ENCODE measurements at places on chromosomes 6 and 20.

DNA sequence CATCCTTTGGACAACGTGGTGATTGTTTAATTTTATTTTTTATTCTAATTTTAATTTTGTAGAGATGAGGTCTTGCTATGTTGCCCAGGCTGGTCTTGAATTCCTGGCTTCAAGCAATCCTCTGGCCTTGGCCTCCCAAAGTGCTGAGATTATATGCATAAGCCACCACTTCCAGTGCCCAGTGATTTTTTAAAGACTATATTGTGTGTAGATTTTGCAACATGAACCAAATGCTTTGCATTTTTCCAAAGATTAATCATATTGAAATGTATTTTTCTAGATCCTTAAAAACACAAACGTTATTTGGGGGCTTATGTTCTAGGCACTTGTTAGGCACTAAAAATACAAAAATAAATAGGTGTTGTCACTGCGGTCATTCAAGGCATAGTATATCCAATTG is 117.6 kb upstream of the CCN2 start:
- no peak for DNase-seq

DNA sequence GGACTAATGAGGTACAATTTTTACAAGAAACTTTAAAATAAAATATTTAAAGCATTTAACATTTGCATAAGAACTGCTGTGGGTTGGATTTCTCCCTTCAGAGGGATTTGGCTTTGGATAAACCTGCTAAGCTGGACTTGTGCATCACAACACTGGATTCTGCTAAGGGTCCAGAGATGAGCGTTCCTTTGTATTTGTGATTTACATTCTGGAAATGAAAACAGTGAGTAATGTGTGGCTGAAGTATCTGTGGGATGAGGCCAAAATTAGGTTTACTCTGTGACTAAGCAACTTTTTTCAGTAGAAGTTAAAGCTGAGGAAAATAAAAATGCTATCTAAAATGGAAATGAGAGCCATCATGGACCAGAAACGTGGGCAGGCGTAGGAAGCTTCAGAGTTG is 494.3 kb downstream of the EPM2A start:
- DNase-seq: no peak

DNA sequence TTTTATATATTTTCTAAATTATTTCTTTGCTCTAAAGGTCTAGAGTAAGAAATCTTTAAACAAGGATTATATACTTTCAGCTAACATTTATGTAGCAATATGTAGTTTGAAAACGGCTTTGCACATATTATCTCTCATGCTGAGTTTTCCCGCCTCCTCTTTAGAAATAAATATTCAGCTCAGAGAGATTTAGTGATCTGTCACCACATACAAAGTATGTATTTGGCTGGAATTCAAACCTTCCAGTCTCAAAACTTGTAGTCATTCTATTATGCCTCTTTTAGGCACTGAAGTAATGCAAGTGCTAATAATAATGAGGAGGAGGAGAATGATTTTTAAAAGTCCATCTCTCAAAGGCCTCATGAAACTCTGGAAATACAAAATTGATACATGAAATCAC is 525.0 kb downstream of the GRIK2 start:
- no peak for DNase-seq

DNA sequence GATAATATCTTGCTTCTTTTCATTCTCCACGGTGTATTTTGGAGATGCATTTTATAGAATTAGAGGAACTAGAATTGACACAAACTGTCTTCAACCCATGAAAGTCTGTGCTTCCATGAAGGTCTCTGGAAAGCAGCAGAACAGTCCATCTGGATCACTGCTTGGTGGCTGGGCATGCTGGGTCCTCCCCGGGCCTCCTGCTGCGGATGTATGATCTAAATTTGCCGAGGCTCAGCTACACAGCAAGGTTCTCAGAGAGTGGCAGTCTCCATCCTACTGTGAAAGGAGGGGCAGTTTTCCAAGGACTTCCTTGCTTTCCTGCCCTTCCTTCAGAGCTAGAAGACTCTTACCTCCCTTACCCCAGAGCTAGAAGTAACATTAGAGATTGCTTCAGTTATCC is 15.1 kb downstream of the PKIG start:
- no peak for DNase-seq

- DNase-seq: no peak
Measured at GRCh38 chr6:154143753-154144152, 104.7 kb downstream of the OPRM1 start.

- DNase-seq: no peak
Measured at GRCh38 chr20:8663424-8663823, 405.5 kb upstream of the PLCB4 start.

DNA sequence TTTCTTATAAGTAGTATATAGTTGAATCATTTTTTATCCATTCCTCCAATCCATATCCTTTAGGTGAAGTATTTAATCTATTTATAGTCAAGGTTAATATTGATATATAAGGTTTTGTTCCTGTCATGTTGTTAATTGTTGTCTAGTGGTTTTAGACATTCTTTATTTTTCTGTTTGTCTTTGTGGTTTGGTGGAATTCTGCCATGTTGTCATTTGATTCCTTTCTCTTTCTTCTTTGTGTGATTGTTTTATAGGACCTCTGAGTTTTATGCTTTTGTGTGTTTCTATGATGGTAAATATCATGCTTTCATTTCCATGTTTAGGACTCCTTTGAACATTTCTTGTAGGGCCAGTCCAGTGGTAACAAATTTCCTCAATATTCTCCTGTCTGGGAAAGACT is 450.3 kb upstream of the BTBD3 start:
- DNase-seq: no peak

GRCh38 chr6:154733626-154734382 is 588 bp downstream of the SCAF8 start:
- DNase-seq: peak; percentile 96

DNA sequence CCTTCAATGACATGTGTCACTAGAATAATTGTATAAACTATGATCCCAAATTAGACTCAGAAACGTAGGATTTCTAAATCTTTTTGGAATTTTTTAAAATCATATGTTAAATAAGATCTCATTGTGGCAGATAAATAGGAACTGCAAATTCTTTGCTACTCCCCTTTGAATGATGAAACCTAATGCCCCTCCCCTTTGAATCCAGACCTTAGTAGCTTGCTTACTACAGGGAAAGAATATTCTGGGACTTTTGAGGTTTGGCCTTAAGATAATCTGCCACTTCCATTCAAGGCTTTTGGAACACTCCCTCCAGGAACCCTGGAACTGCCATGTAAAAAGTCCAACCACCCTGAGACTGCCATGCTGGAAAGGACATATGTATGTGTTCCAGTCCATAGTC is 7.1 kb downstream of the TDP2 start:
- DNase-seq: no peak

- DNase-seq: no peak
Measured at GRCh38 chr20:11119573-11119972, 445.8 kb upstream of the JAG1 start.

- no peak for DNase-seq
Measured at GRCh38 chr6:26202201-26202611, 115.0 kb downstream of the HFE start.

- DNase-seq: no peak
Measured at GRCh38 chr6:127494240-127494767, 24.8 kb downstream of the MTCL3 start.

DNA sequence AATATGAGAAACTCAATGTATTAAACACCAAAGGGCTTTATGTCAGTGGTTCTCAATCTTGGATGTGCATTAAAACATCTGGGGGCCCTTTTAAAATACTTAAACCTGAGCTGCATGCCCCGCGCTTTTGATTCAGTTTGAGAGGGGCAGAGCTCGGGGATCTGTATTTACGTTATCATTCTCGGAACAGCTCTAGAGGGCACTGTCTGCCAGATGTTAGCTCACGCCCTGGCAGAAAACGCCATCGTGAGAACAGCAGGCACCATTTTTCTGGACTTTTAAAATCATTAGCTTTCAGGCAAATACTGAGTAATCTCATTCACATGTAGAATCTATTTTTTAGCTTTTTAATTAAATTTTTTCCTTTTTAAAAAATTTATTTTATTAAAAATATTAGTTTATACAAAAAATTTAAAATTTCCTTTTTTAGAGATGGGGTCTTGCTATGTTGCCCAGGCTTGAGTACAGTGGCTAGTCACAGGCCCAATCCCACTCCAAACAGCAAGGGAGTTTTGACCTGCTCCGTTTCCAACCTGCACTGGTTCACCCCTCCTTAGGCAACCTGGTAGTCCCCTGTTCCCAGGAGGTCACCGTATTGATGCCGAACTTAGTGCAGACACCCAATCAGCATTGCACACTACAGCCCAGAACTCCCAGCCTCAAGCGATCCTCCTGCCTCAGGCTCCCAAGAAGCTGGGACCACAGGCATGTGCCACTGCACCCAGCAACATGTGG is 30.0 kb upstream of the ZNF133 start:
- DNase-seq: no peak

DNA sequence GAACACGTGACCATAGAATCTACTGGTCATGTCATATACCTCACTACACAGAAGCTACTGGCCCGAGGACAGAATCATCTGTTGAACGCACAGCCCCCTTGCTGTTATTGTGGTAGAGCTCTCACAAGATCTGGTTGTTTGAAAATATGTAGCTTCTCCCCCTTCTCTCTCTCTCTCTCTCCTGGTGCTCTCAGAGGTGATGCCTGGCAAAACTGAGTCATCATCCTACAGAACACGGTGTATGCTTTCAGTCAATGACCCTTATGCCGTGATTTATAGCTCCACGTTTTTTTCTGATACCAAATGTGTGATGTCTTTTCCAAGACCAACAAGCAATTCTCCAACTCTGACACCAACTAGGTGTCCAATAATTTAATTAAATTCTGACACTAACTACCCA is 13.0 kb upstream of the RBM24 start:
- DNase-seq: no peak

GRCh38 chr6:4851035-4851434 is 74.8 kb downstream of the CDYL start:
- no peak for DNase-seq

DNA sequence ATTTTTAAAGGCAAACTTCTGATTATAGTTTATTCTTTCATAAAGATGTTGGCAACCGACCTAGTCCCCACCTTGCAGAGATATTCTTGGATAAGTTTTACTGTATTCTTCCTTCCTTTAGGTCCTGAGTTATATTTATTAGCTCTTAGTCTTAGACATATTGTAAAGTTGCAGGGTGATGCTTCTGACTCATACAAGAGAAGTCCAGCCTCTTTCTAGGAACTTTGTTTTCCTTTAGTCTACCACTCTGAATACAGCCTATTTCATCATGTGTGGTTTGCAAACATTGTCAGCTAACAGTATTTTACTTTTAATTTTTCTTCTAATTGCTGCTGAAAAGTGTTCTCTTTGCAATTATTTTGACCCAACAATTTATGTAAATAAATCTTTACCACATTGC is 686.7 kb downstream of the COL12A1 start:
- DNase-seq: no peak
